ENCODE measurements at places on chromosomes 3 and 15. TPM values are rescaled to one million over a fixed set of nuclear protein-coding genes. Genes with fewer than 3 reads are reported as not detected.

The CNTN3 gene
- total RNA-seq = 1.2 TPM

The FAM81A gene
- total RNA-seq = not detected

The CCR8 gene
- not detected for total RNA-seq

The BOC gene
- 29.9 TPM for total RNA-seq

The CX3CR1 gene
- total RNA-seq = not detected

The SLC6A11 gene
- total RNA-seq = not detected

The RNF123 gene
- 19.6 TPM for total RNA-seq

The RBPMS2 gene
- total RNA-seq = 2.3 TPM

The COL6A5 gene
- 3.3 TPM for total RNA-seq

The ENTPD3 gene
- not detected for total RNA-seq

The GPR171 gene
- total RNA-seq = 24.6 TPM

DNA sequence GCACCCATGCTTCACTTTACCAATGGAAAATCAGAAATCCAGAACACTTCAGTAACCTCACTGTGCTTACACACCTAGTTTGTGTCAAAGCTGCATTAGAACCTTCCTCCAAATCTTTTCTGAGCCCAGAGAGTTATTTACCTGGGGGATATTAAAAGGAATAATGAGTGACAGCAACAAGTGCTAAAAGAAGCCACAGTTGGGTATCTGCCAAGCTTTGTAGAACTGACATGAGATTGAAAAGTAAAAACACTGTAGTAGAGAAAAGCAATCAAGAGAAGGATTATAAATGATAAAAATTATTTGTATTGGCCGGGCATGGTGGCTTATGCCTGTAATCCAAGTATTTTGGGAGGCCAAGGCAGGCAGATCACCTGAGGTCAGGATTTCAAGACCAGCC lies 8.8 kb upstream of the TBC1D23 start:
- H3K36me3 ChIP-seq = no peaks in the 10 kb centered on the region
- H3K27ac ChIP-seq = no peak overlapping the region
- H3K4me3 ChIP-seq = no peak overlapping the region
- no peaks in the 10 kb centered on the region for H3K27me3 ChIP-seq

DNA sequence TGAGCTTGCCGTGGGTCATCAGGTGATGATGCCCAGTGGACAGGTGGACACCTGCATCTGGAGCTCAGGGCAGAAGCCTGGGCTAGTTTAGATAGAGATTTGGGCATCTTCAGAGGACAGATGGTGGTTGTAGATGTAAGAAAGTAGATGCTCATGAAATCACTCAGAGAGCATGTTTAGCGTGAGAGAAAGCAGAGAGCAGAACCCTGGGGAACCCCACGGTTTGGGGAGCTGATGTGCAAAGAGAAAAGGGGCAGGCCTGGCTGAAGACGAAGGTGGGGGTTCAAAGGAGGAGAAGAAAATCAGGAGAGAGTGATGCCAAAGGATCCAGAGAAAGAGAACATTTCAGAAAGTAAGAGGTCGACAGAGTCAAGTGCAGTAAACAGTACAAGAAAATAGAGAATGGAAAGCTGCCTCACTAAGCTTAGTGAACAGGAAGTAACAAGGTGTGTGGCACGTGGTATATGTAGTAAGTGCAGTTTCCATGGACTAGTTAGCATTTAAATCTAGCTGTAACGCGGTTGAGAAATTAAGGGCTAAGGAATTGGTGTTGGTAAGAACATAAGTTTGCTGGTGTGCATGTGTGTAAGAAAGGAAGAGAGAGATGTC lies 13.5 kb downstream of the TIGIT start:
- no peaks in the 10 kb centered on the region for H3K36me3 ChIP-seq

DNA sequence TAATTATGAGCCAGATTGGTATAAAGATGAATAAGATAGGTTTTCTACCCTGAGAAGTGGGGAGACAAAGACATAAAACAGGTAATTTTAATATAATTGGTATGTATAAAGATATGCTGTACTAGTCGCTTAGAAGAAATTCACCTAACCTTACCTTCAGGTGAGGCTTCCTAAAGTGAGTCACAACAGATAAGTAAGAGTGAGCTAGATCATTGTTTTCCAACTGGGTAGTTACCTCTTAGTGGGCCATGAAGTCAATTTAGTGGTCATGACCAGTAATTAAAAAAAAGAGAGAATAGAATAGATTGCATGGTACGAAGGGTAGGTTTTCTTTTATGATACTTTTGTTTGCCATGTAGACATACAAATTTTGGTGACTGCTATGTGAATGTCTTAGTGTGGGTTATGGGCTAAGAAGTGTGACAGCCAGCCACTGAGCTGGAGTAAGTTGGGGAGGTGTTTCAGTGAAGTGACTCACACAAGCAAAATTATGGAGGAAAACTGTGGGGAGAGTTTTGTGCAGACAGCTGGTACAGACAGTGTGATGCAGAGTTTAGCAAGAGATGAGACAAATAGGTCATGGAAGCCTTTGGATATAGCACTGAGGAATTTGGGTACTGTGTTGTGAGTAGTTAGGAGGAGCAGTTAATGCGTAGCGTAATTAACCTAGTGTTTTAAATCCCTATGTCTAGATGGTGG lies 8.2 kb downstream of the TRNT1 start:
- no peak overlapping the region for H3K27ac ChIP-seq
- no peaks in the 10 kb centered on the region for H3K4me1 ChIP-seq
- H3K36me3 ChIP-seq = peaks cover 49% of the 10 kb centered on the region
- DNase-seq = no peak
- H3K4me3 ChIP-seq = no peak overlapping the region

DNA sequence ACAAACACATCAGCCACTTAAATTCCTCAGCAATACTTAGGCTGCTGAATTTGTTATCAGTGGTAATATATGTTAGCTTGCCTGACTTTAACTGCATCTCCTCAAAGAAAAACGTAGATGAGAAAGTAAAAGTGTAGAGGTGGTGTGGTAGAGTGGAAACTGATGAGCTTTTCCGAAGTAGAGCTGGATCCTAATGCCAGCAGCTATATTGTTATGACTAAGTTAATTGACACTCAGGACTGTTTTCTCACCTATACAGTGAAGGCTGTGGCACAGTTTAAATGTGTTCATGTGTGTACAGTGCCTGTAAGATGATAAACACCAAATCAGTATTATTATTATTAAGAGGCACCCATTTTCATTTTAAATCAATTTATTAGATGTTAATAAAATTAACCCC lies 174.9 kb downstream of the TNIK start:
- peaks cover 61% of the 10 kb centered on the region for H3K4me1 ChIP-seq
- no peaks in the 10 kb centered on the region for H3K36me3 ChIP-seq
- H3K4me3 ChIP-seq = no peak overlapping the region
- no peak for DNase-seq

GRCh38 chr15:70499791-70500190 lies 263.6 kb downstream of the UACA start:
- no peak for DNase-seq
- no peaks in the 10 kb centered on the region for H3K27me3 ChIP-seq
- peaks cover 12% of the 10 kb centered on the region for H3K4me1 ChIP-seq
- H3K36me3 ChIP-seq = no peaks in the 10 kb centered on the region

GRCh38 chr3:73557986-73558726 lies 66.6 kb downstream of the PDZRN3 start:
- H3K27ac ChIP-seq = peak overlapping the region; percentile 71
- no peak overlapping the region for H3K4me3 ChIP-seq
- DNase-seq = no peak

GRCh38 chr3:133860519-133860918 lies 35.2 kb downstream of the RAB6B start:
- no peaks in the 10 kb centered on the region for H3K27me3 ChIP-seq
- no peaks in the 10 kb centered on the region for H3K36me3 ChIP-seq
- H3K4me1 ChIP-seq = no peaks in the 10 kb centered on the region

GRCh38 chr15:74614744-74615507 lies 710 bp upstream of the CLK3 start:
- H3K4me1 ChIP-seq = peaks cover 23% of the 10 kb centered on the region
- peak overlapping the region; percentile 99 for H3K27ac ChIP-seq
- H3K36me3 ChIP-seq = peaks cover 18% of the 10 kb centered on the region
- DNase-seq = peak; percentile 84
- H3K4me3 ChIP-seq = peak overlapping the region; percentile 93

GRCh38 chr15:66838671-66839239 lies 136.7 kb downstream of the SMAD6 start:
- H3K27me3 ChIP-seq = no peaks in the 10 kb centered on the region
- H3K36me3 ChIP-seq = no peaks in the 10 kb centered on the region
- peaks cover 28% of the 10 kb centered on the region for H3K4me1 ChIP-seq
- no peak for DNase-seq
- H3K4me3 ChIP-seq = no peak overlapping the region

GRCh38 chr15:37709669-37710068 lies 224.8 kb upstream of the TMCO5A start:
- no peaks in the 10 kb centered on the region for H3K27me3 ChIP-seq
- H3K36me3 ChIP-seq = no peaks in the 10 kb centered on the region
- H3K4me3 ChIP-seq = no peak overlapping the region
- no peaks in the 10 kb centered on the region for H3K4me1 ChIP-seq
- DNase-seq = peak; percentile 15

GRCh38 chr3:36895496-36896409 lies 49.1 kb downstream of the TRANK1 start:
- H3K27me3 ChIP-seq = no peaks in the 10 kb centered on the region
- H3K4me1 ChIP-seq = peaks cover 30% of the 10 kb centered on the region
- no peak overlapping the region for H3K27ac ChIP-seq

DNA sequence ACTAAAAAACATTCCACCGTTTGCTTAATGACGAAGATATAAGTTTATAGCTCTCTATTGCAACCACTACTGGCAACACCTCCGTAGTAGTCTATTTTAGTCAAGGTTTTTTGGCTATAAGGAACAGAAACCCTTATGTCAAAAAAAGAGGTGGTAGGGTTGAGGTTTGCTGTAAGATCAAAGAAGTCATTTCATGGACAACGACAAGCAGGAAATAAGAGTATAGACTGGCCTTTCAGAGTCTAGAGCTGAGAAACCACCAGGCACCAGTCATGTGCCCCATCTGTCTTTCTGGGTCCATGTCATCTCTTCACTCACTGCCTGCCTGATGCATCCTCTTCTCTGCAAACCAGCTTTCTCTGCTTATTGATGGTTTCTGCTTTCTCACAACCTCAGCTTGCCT lies 42.7 kb downstream of the THBS1 start:
- H3K4me1 ChIP-seq = peaks cover 25% of the 10 kb centered on the region
- no peak overlapping the region for H3K4me3 ChIP-seq
- DNase-seq = peak; percentile 44
- H3K27me3 ChIP-seq = no peaks in the 10 kb centered on the region
- H3K36me3 ChIP-seq = no peaks in the 10 kb centered on the region

DNA sequence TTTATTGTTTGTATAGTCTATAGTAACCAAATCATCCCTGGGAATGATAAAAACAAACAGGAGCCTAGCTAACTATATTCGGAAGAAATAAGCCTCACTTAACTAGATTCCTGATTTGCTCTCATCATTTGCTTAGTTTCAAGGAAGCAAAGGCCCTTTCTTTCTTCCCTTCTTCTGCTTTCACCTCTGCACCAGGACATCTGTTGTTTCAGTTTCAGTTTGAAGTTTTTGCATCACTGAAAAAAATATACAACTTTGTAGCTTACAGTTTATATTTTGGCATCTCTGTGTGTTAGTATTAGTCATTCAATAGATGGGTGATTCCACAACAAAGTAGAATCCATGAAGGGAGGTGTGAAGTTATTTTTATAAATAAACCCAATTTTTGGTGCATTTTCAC lies 113.6 kb upstream of the SNTN start:
- H3K36me3 ChIP-seq = no peaks in the 10 kb centered on the region
- H3K4me1 ChIP-seq = no peaks in the 10 kb centered on the region
- no peak for DNase-seq
- no peak overlapping the region for H3K27ac ChIP-seq
- no peaks in the 10 kb centered on the region for H3K27me3 ChIP-seq
- no peak overlapping the region for H3K4me3 ChIP-seq

- H3K4me1 ChIP-seq = no peaks in the 10 kb centered on the region
- peak; percentile 58 for DNase-seq
- no peaks in the 10 kb centered on the region for H3K27me3 ChIP-seq
- no peak overlapping the region for H3K27ac ChIP-seq
- H3K4me3 ChIP-seq = no peak overlapping the region
- no peaks in the 10 kb centered on the region for H3K36me3 ChIP-seq
Measured at GRCh38 chr3:133413161-133414020, 13.5 kb downstream of the BFSP2 start.

DNA sequence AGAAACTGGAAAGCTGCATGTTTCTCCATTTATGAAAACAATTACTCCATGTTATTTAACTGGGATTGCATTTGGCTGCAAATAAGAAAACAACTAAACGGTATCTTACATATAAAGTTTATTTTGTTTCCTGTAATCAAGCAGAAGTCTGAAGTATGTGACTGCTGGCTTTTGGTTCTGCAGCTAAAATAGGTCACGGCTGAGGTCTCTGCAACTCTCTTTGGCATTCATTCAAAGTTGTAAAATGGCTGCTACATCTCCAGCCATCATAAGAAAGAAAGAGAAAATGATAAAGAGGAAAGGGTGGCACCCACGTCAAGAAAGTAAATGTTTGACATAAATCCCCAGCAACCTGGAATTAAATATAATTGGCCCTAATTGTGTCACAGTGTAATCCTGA lies 406.1 kb downstream of the TBC1D5 start:
- no peaks in the 10 kb centered on the region for H3K27me3 ChIP-seq
- H3K36me3 ChIP-seq = no peaks in the 10 kb centered on the region
- no peak overlapping the region for H3K27ac ChIP-seq
- H3K4me1 ChIP-seq = no peaks in the 10 kb centered on the region

DNA sequence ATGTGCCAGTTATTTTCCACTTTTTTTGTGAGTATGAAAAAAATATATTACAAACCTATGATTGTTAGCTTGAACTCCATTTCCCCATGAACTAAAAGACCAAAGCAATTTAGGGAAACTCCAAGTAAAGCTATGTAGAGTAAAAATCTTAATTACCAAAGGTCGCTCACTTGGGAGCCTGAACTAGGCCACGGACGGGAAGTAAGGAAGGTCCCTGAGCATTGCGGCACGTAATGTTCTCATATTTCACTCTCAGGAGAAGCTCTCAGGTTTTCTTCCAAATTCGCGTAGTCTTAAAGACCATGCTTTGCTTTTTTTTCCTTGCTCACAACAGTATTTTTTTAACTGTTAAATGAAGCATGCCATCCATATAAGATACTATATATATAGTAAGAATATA lies 215.3 kb upstream of the RARB start:
- no peaks in the 10 kb centered on the region for H3K4me1 ChIP-seq
- DNase-seq = no peak
- no peaks in the 10 kb centered on the region for H3K27me3 ChIP-seq
- no peak overlapping the region for H3K4me3 ChIP-seq

DNA sequence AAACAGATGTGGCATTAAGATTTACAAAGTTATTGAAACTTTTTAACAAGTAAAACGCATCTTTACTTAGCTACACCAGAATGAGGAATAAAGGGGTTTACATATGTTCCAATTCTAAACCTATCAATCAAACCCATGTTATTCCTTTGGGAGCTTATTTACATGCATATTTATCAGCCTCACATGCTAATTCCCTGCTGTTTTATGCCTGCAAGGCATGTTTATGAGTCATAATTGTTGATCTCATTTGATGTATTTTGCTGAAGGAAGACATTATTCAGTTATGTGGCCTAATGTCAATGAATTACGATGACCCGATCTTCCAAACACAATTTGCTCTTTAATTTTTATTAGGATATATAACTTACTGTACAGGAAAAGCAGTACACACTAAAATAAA lies 272.9 kb downstream of the TBC1D5 start:
- no peaks in the 10 kb centered on the region for H3K36me3 ChIP-seq
- H3K4me1 ChIP-seq = no peaks in the 10 kb centered on the region
- no peak overlapping the region for H3K4me3 ChIP-seq
- no peak for DNase-seq
- H3K27me3 ChIP-seq = no peaks in the 10 kb centered on the region

- H3K4me3 ChIP-seq = no peak overlapping the region
- peaks cover 21% of the 10 kb centered on the region for H3K36me3 ChIP-seq
- H3K4me1 ChIP-seq = no peaks in the 10 kb centered on the region
- DNase-seq = no peak
- no peaks in the 10 kb centered on the region for H3K27me3 ChIP-seq
Measured at GRCh38 chr3:32712506-32713055, 27.6 kb downstream of the CNOT10 start.

All from stomach (tissue), 19 donors.